ENCODE measurements at places on chromosomes 5 and 9.

DNA sequence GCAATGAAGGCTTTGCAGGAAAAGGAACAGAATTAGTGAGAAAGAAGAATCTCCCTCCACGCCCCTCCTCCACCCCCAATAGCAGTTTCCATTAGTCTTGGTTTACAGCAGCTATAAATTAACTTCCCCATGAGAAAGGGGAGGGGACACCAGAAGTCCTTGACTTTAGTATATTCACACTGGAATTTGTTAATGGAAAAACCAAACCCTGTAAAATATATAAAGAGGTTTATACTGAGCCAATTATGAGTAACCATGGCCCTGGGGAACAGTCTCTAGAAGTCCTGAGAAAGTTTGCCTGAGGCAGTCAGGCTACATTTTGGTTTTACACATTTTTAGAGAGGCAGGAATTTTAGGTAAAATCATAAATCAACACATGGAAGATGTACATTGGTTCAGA, 88.5 kb downstream of the ALDH1A1 start:
- DNase-seq: no peak

DNA sequence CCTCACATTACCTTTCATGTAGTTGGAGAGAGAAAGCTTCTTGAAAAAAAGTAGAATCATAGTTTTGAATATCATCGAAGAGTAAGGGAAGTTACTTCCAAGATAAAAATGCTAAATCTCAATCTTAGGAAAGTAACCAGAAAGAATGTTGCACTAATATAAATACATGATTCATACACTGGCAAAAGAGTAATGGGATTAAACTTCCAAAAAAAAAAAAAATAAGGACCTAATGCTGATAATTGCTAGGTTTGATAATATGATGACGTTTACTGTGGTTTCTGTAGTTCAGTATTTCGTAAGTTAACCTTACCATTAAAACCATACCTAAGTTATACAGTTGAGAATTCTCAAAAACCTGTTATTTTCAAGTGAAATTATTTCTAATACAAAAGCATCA, 573.8 kb upstream of the CDH9 start:
- DNase-seq: no peak

- no peak for DNase-seq
Measured at GRCh38 chr9:100170556-100170955, 71.5 kb downstream of the INVS start.

- DNase-seq: no peak
Measured at GRCh38 chr9:97395745-97396144, 16.2 kb upstream of the TDRD7 start.

All from stimulated activated CD8-positive, alpha-beta memory T cell treated with anti-CD3 and anti-CD28 coated beads, Interleukin-4, amount 100 ng/mL, for 4 hours (primary cell).